ENCODE measurements at places on chromosomes 6 and 20.
A peak's percentile ranks its signal among the peaks of the same experiment; 100 is the strongest.

GRCh38 chr6:16725145-16725864 is 36.0 kb downstream of the ATXN1 start:
- no peak for DNase-seq

- DNase-seq: no peak
These were observed 150.5 kb upstream of the PRSS16 start for GRCh38 chr6:27096834-27097511.

DNA sequence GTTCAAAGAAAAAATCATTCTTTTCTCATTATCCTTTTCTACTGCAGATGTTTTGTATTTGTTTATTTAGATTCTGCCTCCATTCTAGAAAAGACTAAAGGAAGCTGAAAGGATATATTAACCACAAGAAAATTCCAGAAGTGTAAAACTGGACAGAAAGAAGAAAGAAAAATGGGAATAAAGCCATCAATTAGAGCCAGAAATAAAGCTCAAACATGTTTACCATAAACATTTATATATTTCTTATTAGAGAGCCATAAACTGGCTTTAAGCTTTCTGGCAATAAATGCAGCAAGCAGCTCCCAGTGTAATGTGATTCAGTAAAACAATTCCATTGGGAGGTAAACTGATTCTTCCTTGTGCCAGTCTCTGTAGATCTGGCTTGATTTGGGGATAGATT is 244.1 kb downstream of the PTPRK start:
- no peak for DNase-seq

DNA sequence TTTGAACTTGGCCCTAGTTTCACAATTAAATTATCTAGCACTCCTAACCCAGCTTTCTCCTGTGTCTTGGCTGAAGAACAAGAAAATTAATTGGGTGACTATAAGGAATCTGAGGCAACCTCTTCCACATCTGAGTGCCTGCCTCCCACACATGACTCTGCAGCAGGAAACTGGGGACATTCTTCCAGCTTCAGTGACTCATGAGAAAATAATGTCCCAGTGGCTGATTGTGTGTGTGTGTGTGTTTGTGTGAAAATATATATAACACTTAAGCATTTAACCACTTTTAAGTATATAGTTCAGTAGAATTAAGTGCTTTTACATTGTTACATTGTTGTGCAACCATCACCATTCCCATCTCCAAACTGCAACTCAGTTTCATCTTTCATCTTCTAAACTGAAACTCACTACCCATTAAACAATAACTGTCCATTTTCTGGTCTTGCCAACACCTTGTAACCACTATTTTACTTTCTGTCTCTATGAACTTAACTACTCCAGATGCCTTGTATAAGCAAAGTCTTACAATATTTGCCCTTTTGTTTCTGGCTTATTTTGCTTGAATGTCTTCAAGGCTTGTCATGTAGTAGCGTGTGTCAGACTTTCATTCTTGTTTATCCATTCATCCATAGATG is 8.7 kb downstream of the TRIM38 start:
- DNase-seq: no peak

DNA sequence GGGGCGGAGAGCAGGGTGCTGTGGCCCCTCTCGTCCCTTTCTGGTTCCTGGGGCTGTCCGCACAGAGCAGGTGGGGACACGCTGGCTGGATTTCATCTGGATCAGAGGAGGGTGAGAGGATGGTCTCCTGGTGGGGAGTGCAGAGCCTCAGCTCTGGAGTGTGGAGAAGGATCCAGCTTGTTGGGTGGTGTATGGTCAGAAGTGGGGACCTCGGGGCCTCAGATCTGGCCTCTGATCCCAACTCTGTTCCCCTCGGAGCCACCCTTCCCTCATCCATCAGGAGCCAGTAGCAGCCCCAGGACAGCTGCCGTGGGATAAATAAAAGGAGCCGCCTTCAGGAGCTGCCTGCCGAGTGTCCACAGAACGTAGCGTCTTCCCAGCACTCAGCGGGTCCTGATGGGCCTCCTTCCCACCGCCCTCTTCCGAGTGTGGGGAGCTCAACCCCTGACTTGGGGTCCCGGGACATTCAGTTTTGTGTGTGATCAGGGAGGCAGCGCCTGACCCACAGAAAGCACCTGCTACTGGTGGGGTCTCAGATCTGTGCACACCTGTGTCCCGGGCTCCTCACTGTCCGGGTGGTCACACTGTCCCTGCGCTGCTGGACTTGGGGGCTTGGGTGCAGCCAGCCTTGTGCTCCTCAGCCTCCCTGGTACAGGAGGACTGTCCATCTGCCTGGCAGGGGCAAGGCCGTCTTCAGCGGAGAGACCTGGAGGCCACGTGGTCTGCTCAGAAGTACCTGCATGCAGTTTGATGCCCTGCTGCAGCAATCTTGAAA is 25.4 kb upstream of the BHLHE23 start:
- no peak for DNase-seq

DNA sequence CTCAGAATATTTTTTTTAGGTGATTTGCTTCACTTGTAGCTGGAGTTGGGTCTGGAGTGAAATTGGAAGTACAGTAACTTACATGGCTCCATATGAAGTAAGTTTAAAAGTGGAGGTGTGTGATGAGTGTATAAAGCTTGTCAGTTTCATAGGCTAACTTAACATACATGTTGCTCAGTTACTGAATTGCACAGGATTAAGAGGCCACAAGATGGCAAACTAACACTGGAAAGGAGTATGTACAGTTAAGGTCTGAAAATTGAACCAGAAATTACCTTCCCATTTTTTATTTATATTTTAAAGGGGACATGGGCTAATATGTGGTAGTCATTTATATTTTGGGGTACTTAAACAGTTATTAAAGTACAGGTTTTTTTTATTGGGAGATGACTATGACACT is 45.3 kb upstream of the SMIM8 start:
- DNase-seq: no peak

- DNase-seq: no peak
These were observed 54.6 kb downstream of the PCSK2 start for GRCh38 chr20:17281478-17281877.

- no peak for DNase-seq
These were observed 25.0 kb downstream of the TAB2 start for GRCh38 chr6:149342525-149342924.

DNA sequence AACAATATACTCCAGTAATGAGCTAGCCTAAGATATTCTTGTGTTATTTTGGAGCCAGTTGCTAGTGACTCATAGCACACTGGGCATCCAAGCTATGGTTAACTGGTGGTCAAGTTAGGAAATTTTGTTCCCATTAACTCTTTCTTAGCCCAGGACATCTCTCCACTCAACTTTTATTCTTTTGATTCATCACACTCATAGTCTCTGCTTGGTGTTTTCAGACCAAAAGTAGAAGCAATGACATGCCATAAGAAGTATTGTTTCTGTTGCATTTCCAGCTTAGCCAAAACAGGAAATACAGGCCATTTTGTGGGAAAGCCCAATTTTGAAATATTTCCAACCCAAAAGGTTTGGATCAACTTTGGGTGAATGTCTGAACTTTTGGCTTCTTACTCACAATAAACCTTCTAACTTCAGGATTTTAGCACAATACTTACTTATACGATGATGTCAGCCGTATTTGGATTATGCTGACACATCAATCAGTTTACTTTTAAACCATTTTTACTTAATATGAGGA is 31.6 kb upstream of the CCN2 start:
- no peak for DNase-seq

DNA sequence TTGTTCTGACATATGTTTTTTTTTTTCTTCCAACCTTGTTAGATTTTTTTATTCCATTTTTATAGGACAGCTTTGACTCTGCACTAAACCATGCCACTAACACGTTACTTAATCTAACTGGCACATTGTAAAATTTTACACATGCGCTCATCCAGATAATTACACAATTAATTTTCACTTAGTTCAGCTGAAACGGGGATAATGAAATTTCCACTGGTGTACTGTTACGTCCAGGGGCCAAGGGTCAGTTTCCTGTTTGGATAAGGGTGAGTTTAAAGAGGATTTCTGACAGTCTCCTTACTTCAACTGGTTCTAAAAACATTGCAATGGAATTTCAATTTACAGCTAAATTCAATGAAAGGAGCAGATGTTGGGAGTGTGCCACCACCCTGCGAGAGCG is 221.8 kb upstream of the CEP162 start:
- DNase-seq: no peak

GRCh38 chr20:62832212-62832922 is 15.5 kb downstream of the COL9A3 start:
- DNase-seq: no peak

DNA sequence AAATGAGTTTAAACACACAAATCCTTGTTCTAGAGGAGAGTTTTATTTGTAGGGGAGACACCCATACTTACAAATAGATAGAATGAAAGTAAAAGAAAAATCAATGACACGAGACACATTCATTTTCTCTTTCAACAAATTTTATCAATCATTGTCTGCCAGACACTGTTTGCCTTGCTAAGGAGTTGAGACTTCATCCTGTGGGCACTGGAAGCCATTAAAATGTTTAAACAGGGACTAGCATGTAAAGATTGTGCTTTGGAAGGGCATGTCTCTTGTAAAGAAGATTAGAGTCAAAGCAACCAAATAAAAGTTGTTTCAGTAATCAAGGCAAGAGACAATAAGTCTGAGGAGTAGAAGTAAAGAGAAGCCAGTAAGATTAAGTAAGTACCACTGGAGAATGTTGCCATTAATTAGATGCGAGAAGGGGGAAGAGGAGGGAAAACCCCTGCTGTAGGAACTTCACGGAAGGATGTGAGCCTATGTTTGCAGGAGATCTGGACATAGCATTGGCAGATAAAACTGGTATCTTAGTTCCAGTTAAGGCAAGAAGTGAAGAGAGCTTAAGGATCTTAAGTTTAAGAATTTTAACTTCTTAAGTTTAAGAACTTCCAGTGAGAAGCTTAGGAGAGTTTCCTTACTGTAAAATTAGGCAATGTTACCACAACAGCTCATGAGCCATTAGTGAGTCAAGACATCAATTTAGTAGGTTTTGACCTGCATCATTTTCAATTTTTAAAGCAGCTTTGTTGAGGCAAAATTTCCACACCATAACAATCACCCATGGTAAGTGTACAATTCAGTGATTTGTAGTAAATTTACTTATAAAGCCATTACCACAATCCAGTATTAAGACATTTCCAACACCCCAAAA is 117.0 kb upstream of the UST start:
- no peak for DNase-seq

DNA sequence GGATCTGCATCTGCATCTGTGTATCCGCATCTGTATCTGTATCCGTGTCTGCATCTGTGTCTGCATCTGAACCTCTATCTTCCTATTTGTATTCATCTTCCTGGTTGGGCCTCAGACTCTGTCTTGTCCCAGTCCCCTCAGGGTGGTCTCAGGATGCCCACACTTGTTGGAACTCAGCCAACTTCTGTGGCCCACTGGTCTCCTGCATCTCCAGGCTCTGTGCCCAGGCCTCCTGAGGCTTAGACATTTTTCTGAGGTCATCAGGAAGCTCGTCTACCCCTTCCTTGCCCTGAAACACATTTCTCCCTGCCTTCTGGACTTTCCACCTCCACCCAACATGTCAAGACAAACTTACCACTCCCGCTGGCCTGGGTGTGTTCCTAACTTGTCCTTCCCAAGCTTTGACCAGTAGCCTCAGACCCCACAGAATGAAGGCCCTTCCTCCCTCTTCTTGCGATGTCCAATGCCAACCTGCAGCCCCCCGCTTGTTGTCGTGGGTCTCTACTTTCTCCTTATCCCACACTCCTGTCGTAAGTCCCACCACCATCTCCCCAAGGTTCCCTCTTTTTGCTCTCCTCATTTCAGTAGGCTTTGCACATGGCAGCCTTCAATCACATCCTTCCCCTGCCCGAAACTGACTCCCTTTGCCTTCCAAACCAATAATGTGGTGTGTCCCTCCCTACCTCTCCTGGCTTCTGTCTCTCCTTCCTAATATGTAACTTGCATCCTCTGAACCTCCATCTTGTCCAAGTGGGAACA is 176.5 kb downstream of the DLL1 start:
- no peak for DNase-seq

- DNase-seq: no peak
These were observed 228.8 kb downstream of the ARID1B start for GRCh38 chr6:157005940-157006339.

GRCh38 chr20:53707371-53708055 is 113.9 kb upstream of the ZNF217 start:
- no peak for DNase-seq

DNA sequence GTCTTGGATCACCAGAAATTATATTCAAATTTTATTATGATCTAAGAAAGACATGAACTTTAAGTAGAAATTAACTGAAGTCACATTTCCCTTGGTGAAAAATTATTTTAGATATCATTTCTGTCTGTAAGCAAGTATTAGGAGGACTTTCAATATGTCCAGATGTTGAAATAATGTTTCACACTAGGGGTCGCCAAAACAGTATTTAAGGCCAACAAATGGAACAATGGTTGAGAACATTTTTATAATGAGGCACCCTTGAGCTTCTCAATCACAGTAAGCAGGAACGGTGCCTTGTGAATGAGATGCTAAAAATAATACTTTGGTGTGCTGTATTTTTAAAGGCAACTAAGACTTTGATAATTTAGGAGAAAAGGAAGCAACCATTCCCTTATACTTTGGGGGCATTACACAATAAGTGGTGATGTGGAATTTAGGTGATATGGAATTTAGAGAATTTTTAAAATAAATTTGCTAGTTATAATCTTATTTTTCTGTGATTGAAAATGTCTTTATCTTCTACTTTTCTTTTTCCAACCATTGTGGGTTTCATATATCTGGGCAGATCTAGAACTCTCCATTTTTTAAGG is 9.6 kb upstream of the SF3B5 start:
- DNase-seq: peak; percentile 21

DNA sequence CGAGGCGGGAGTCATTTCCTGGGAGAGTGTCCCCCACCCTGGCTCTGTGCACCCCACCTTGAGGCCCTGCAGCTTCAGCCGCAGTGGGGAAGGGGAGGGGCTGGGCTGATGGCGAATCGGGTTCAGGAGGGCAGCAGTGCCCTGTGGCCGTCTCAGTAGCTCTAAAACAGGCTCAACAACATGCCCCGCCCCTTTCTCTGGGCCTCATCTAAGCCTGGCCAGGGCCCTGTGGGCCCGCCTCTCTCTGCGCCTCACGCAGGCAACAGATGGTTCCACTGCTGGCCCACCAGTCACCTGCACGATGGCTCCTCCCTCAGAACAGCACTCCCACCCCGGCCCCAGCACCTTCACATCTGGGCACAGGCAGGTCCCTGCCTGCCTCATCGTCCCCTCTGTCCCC is 30.2 kb downstream of the CHRNA4 start:
- no peak for DNase-seq

- no peak for DNase-seq
These were observed 143.0 kb downstream of the GMDS start for GRCh38 chr6:2102316-2102883.

- DNase-seq: no peak
These were observed 5.9 kb downstream of the ULBP1 start for GRCh38 chr6:149969635-149970034.

GRCh38 chr6:27136978-27137814 is 110.3 kb upstream of the PRSS16 start:
- DNase-seq: no peak

- no peak for DNase-seq
These were observed 124.0 kb downstream of the EDN1 start for GRCh38 chr6:12414096-12414675.

DNA sequence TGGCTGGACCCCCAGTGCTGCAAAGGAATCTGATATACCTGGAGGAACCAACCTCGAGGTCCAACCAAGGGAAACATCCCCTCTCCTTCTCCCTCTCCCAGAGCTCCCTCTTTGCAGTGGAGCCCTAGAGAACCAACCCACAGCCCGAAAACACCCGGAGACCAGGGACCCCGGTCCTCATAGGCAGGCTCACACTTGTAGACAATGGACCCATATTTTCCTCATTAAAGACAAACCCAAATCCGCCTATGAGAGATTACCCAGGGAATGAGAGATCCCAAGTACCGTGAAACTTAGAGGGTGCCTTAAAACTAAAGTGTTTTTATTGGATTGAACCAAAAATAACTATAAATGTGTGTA is 9.6 kb upstream of the FOXF2 start:
- no peak for DNase-seq
